ENCODE measurements at places on chromosomes 4 and X.

DNA sequence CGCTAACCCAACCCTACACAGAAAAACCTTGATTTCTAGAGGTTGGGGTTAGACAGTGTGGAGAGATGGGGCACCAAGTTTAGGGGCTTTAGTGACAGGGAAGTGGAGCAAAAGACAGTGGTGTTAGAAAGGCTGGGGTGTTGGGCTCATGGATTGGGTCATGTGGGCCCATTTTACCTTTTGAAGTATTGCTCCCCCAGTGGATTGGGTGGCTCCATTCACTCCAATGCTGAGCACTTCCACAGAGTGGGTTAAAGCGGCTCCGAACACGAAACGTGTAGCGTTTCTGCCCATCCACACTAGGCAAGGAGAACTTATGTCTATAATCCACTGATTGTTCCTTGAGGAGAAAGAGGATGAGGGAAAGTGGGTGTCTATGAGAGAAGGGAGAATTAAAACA lies 2.3 kb downstream of the IL2RG start:
- DNase-seq: no peak

DNA sequence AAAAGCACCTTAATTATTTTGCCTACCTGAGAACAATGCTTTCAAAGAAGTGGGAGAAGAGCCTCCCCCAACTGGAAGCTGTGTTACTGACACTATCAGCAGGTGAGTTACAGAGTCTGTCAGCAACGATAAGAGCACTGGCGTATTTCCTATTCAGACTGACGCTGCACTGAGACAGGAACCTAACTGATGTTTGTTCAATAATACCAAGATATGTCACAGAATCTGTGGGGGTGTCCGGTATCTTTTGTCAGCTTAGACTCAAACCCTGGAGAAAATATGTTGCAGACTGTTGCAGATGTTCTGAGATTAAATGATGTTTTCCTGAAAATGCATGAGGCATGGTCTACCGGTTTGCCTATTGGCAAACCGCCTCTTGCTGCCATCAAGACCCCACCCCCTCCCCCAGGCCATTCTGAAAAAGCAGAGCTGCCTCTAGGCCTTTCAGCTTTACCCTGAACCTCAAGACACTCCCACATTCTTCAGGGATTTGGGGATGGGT lies 115.2 kb upstream of the KIT start:
- DNase-seq: no peak

GRCh38 chr4:1983846-1984405 lies 24.8 kb downstream of the NELFA start:
- no peak for DNase-seq

GRCh38 chrX:350148-350533 lies 31.5 kb upstream of the GTPBP6 start:
- DNase-seq: peak; percentile 2

DNA sequence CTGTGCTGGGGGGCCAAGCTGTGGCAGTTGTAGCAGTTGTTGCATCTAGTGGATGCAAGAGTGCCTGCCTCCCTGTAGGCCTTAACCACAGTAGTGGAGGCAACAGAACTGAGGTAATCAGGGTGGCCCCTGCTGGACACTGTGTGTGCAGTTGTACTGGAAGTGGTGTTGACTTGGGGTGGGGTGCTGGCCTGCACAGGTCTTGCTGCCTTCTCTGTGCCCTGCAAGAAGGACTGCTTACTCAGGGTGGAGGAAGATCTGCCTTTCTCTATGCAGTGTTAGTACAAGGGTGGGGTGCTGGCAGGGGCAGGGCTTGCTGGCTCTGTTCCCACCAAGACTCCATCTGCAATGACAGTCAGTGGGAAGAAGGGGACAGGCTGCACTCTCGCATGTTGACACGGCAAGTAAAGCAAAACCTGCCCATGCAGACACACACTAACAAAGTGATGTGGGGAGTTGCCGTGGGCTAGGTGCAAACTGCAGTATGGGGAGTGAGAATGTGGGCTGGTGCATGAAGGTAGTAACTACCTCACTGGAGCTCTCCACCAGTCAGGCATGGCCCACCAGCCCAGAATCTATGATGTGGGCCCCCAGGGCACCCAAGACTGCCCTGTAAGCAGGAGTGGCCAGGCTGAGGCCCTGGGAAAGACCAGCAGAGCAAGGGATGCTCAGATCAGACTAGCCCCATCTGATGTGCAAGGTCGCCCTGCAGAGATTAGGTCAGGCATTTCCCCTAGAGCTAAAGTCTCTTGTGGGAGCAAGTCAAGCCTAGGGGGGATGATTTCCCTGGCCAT lies 594.9 kb downstream of the TECRL start:
- no peak for DNase-seq

DNA sequence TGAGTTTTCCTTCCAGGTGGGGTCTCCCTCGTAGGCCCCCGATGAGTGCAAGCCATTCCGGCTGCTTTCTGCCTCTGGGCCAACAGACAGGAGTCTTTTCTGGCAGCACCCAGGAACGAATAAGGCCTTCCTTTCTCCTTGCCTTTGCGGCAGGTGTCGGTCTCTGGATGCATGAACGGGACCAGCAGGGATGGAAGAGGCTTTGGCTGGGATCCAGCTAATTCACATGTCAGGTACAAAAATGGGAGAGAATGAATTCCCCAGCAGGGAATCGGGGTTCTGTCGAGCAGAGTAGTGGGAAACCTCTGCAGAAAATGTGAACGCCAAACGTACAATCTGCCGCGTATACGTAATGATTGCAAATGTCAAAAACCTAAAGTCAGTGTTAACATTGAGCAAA lies 146.1 kb upstream of the TBL1X start:
- no peak for DNase-seq

GRCh38 chrX:104310657-104311254 lies 56.0 kb upstream of the ESX1 start:
- DNase-seq: no peak

GRCh38 chr4:31613946-31614623 lies 893.9 kb downstream of the PCDH7 start:
- DNase-seq: no peak

DNA sequence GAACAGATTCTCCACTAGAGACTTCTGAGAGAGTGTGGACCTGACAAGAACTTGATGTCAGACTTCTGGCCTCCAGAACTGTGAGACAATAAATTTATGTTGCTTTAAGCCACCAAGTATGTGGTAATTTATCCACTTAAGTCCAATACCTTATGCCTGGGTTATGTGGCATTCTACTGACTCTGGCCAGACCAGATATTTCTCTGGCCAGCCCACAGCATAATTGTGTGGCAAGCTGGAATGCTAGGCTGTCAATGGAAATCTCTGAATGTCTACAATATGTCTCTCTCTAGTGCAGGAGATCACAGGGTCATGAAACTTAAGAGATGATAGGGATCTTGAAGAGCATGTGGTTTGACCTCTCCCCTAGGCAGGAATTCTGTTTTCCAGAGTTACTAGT lies 251.0 kb downstream of the ZNF674 start:
- no peak for DNase-seq

DNA sequence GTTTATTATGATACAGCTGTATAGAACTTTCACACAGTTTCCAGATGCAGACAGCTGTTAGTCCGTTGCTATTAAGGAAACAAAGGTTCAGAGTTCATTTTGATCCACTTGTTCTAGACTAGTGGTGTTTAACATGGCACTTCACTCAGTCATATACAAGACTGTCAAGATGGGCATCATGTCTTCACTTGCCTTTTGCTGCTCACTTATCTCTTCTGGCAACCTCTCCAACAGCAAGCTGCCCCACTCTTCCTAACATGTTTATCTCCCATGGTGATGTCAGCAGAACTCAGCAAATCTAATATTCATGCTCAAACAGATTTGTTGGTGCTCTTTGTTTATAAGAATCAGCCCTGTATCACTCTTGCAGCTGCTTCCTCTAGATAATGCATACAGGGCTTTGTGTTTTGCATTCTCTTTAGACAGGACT lies 236.2 kb upstream of the HAND2 start:
- no peak for DNase-seq

DNA sequence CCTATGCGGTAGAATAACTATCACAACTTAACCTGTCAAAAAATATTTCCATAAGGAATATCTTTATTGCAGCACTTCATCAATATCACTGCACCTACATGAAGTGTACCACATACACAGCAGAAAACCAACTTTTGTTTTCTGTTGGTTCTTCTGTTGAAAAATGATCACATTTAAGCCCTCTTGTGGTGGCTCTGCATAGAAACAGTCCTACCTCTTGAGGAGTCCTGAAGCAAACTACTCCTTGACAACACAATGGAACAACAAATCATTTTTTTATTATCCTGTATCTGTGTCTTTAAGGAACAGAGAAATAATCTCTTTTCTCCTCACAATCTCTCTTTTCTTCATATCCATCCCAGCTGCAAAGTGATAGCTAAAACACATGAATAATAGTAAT lies 39.8 kb upstream of the ATOH1 start:
- DNase-seq: no peak

DNA sequence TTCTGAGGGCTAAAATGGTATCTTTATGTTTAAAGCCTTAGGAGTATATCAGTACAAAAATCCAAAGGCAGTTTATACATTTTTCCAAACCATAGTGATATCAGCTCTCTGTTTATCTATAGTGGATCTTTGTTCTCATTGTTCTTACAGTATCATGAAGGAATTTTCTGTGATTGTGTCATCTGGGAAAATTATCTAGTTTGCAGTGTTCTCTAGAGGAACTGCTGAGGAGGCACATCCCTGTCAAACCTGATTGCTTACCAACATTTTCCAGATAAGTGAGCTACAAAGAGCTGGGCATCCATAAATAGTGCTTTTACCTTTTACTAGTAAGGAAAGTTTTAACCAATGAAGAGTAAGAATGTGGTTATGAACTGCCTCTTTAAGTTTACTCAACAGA lies 44.9 kb upstream of the SLC25A31 start:
- DNase-seq: no peak

GRCh38 chrX:39998636-39999406 lies 98.9 kb downstream of the BCOR start:
- no peak for DNase-seq

DNA sequence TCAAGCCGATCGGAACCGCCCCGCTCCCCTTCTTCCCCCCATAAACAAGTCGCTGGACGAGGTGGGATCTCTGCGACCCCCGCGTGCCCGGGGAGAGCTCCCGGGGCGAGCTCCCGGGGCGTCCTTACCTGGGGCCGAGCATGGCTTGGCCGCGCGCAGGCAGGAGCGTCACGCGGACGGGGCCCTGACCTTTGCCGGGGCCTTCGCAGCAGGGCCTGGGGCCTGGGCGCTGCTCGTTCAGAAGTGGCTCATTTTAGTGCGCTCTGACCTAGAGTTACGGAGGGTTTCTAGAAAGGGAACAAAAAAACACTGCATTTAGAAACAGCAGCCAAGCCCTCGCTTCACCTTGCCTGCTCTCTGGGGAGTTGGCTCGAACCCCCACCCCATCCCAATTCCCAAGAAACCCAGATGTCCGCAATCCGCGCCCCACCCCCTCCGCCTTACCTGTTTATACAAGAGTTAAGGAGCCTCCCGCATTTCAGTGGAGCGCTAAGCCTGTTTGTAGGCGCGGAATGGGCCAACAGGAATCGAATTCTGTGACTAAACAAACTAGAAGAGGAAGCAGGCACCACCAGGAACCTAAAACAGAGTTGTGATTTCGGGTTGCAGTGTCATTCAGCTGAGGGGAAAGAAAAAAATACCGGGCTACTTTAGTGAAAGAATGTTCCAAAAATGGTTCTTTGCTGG lies 814 bp upstream of the RBM47 start:
- no peak for DNase-seq

DNA sequence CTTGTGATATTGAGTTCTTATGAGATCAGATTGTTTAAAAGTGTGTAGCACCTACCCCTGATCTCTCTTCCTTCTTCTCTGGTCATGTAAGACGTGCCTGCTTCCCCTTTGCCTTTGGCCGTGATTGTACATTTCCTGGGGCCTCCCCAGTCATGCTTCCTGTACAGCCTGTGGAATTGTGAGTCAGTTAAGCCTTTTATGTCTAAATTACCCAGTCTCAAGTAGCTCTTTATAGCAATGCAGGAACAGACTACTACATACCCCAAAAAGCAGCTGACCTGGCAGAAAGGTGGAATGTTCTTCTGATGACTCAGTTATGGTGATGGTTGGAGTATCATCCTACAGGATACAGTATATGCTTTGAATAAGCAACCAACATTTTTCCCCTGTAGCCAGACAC lies 11.4 kb upstream of the MCUB start:
- peak; percentile 22 for DNase-seq

DNA sequence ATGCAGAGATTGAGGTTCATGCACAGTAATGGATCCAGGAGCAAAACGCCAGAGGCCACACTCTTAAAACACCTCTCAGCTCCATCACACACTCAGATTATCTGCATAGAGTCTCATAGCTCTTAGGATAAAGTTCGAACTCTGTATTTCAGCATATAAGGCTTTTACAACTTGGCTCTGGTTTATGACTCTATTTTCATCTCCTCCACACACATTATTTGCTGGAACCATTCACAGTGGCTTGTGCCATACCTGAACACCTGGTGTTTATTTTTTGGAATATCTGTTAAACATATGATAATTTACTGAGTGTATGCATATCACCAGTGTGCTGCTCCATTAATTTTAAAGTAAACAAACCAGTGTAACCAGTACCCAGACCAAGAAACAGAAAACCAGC lies 27.2 kb downstream of the RASL11B start:
- no peak for DNase-seq

DNA sequence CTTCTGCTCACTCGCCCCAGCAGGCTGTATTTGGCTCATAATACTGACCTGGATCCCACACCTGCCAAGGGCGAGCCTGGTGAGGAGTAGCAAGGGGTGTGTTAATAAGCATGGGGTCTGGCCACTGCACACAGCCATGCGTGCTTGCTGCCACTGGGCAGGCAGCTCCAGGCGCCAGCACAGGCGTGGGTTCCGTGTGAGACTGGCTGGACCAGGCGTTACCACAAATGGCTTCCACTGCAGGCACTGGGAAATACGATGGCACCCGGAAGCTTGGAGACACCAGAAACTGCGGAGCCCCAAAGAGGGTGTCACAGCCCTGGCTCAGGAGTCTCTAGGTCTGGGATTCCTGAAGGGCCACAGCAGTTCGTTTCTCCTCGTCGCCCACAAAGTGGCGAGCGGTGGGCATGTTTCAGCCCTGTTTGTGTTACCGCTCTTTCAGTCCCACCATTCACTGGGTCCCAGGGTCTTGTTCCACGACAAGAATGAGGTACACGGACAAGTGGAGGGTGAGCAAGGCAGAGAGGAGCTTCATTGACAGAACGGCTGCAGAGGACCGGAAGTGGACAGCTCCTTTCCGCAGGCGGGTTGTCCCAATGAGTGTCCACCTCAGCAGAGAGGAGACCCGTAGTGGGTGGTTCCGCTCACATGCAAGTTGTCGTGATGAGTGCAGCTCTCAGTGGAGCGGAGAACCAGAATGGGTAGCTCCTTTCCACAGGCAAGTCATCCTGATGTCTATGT lies 428.9 kb downstream of the EPHA5 start:
- no peak for DNase-seq

GRCh38 chr4:61517144-61517543 lies 317.0 kb downstream of the ADGRL3 start:
- no peak for DNase-seq

All from activated CD8-positive, alpha-beta memory T cell treated with anti-CD3 and anti-CD28 coated beads, Interleukin-2, amount 50 U/mL, for 4 hours (primary cell).